ENCODE measurements at places on chromosomes 2 and 18.

GRCh38 chr2:6203291-6203959 lies 511.2 kb downstream of the SOX11 start:
- DNase-seq: no peak

DNA sequence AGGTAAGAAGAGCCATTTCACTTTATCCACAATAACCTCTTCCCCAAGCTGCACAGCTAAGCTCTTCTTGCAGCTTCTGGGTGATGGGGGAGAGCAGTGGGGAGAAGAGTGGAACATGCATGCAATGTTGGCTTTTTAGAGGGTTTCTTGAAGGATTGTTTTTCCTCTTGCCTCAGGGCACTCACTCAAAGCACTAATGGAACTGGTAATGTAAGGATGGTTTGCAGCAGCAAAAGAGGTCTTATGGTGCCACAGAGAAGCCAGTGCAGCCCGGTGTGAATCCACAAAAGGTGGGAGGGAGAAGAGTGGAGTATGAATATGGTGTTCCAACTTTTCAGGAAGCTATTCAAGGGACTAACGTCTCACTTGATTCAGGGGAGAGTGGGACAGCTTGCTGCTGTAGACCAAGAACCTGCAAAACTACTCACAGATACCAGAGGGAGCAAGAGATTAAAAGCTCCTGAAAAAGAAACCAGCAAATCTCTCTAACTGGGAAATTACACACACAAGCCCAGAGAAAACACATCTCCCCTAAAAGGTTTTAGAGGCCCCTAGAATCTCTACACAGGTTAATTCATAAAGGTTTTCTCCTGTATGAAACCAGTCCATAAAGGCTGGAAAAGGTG lies 116.4 kb downstream of the CHN1 start:
- DNase-seq: no peak

- no peak for DNase-seq
Observed at GRCh38 chr2:66125951-66126350, 309.0 kb upstream of the MEIS1 start.

GRCh38 chr2:31739161-31739560 lies 158.4 kb upstream of the SRD5A2 start:
- no peak for DNase-seq

GRCh38 chr2:27795868-27796277 lies 24.4 kb downstream of the MRPL33 start:
- no peak for DNase-seq

All from effector CD4-positive, alpha-beta T cell (primary cell).